ENCODE measurements at places on chromosomes 12 and 14.

DNA sequence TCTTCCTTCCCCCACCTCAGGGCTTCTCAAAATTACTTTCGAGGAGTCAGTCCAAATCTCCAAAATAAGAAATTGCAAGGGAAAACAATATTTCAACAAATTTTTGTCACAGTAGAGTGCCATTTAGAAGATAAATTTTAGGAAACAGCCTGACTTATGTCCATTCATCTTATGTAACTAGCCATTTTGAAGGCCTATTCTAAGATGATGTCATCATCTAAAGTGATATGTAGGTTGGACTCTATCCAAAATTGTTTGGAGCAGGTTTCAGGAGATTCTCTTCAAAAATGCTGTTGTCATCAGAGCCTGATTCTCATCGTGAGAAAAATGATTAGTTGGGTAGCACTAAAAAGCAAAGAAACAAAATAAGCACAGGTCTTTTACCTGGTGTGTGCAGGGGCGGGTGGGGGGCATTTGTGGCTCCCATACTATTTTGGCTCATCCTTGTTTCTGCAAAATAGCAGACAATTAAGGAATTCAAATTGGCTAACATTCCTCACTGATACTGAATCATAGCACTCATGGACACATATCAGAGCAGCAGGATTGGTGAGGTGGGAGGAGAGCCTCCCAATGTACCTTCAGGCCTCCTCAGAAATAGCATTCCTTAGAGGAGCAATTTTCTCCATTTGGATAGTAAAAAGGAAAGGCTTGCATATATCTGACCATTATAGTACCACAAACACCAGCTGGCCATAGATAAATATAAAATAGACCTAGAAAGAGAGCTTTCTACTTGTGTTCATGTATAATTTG lies 360.9 kb upstream of the NAV3 start:
- DNase-seq, result no peak

GRCh38 chr14:89810101-89810500 lies 144.4 kb downstream of the EFCAB11 start:
- no peak for DNase-seq

DNA sequence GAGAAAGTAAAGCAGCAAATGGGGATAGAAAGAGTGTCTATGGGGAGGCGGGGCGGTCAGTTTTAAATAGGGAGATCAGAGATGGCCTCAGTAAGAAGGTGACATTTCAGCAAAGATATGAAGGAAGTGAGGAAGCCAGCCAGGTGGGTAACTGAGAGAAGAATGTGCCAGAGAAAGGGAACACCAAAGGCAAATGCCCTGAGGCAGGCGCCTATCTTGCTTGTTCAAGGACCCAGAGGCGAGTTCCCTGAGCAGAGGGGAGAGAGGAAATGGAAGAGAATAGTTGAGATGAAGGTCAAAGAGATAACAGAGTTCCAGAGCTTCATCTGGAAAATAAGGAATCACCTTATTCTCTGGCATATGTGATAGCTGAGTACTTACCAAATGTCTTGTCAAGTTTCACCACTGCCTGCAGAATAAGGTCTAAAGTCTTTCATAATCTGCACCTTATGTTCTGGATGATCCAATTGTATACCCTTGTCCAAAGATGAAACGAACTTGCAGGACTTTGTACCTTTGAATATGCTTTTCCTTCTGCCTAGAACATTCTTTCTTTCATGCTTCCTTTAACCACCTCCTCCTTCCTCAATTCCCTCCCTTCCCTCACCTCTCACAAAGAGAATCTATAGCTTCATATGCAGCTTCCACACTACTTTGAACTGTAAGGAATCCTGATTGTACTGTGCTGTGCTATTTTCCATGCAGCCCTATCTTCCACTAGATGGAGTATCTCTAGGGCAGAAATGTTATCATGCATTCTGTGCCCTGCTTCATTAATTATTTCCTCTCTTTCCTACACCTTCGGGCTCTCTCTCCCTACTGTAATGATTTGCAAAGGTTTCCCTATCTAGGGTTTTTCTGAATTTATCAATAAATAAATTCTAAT lies 38.5 kb downstream of the GNPTAB start:
- DNase-seq, result no peak

GRCh38 chr12:70049596-70050360 lies 193.5 kb upstream of the CNOT2 start:
- DNase-seq, result no peak

GRCh38 chr14:58288106-58288792 lies 10.1 kb upstream of the ARID4A start:
- DNase-seq, result no peak

- DNase-seq, result no peak
Measured at GRCh38 chr12:110533607-110534006, 31.5 kb downstream of the RAD9B start.

- DNase-seq, result peak; percentile 64
Measured at GRCh38 chr12:71057330-71057729, 100.5 kb downstream of the TSPAN8 start.

DNA sequence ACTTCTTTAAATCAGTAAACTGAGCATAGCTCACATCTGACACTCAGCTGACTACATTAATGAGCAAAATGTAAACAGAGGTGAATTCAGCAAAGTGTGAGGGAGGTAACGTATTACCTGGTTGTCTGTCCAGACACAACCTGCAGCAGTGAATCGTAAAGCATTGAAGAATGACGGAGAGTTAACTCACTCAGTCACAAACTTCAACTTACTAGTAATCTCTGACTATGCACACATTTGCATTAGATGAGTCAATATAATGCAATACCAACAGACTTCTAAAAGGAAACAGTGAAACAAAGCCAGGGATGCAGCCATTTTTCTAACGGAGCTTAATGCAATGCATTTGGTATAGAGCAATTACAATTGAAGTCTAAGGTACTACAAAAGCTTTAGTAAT lies 40.0 kb downstream of the STX2 start:
- DNase-seq, result no peak

DNA sequence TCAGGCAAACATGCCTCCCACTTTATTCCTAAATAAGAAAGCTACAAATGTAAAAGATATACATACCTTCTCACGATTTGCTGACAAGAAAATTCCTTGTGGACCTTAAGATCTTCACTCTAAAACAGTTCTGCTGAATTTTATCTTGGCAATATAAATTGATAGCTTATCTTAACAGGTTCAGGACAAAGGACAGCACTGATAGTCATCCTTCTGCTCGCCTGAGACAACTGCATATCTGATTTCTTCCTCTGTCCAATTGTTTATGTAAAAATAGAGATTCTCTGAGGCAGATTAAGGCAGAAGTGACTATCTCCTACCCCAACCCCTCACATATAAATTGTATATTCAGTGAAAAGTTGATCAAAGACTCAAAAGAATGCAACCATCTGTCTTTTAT lies 44.9 kb downstream of the CAPZA3 start:
- no peak for DNase-seq

GRCh38 chr12:43882578-43883178 lies 46.8 kb downstream of the TMEM117 start:
- DNase-seq, result peak; percentile 3

GRCh38 chr12:52965337-52965731 lies 16.4 kb downstream of the KRT18 start:
- DNase-seq, result no peak

- no peak for DNase-seq
Measured at GRCh38 chr14:52286661-52287649, 19.5 kb downstream of the PTGDR start.

DNA sequence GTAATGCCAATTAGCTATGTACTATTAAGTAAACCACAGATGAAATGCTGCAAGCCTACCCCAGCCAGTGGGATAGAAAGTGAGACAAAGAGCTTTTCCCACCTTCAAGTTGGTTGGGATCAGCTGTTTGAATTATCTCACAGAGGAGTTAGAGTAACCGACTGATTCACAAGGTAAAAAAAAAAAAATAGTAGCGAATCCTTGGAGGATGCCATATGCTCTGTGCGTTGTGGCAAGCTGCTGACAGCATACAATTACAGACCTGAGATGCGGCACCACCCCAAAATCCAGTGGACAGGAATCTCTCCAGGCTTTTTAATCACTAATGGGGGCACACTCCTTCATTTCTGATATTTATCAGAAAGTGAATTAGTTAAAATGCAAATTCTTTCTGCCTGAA lies 157.0 kb upstream of the RMST start:
- no peak for DNase-seq

DNA sequence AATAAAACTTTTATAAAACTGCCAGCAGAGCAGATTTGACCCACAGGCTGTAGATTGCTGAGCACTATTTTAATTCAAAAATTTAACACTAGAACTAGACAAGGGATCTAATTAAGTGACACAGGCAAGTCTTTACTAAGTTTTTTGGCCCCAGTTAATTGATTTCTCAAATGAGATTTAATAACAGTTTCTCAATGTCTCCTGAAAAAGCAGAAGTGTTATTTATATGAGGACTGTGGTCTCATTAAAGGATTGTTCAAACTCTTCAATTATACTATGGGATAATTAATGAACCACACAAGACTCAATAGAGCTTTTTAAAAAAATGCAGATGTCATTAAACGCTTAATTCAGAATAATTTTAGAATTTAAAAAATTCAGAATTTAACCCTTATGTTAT lies 1.9 kb downstream of the HEATR5A start:
- no peak for DNase-seq

- no peak for DNase-seq
Measured at GRCh38 chr12:6430124-6430989, 14.4 kb upstream of the CD27 start.

- no peak for DNase-seq
Measured at GRCh38 chr12:106417926-106418910, 60.7 kb downstream of the POLR3B start.

DNA sequence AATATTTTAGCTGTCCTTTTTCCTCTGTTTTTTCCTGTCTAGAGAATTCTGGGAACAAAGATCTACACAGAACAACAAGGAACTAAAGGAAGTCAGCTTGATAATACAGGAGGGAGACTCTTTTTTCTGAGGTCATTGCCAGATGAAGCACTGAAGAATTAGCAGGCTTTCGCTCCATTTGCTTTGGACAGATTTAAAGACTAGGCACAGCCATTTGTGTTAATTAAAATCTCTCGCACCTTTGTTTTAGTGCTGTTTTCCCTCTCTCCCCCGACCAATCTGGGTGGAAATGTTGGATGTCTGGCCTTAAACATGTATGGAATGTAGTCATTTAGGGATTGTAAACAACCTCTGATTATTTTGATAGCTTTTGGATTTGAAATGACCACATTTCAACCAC lies 9.6 kb upstream of the GPHN start:
- DNase-seq, result no peak

DNA sequence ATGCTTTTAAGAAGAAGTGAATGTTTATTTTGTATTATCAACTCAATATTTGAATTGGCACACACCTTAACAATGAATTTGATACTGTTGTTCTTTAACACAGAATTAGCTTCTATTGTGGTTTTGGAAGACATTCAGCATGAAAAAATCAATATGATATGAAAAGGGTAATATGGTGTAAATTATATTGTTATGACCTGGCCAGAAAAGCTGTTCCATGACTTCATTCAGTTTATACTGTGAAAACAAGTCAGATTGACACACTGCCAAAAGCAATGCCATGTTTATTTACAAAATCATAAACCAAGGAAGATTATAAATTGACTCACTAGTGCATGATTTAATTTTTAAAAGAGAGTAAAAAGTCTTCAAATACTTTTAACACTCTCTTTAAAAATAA lies 851.4 kb upstream of the SEL1L start:
- peak; percentile 30 for DNase-seq

- no peak for DNase-seq
Measured at GRCh38 chr12:90327793-90328743, 619.4 kb upstream of the ATP2B1 start.

DNA sequence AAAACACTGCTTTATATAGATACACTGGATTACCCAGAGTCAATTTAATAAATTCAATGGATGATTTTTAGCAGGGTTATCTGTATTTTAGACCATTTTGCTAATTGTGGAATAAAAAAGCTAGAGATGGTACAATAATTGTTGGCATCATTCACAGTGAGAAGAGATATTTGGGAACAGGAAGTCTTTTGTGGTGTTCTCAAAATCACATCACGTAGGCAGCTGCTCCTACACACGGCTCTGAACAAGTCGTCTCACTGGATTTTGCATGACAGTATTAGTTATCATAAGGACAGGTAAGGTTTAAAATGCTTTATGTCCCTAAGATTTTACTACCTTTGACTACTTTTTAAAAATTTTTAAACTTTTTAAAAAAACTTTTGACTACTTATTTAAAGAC lies 52.0 kb downstream of the PAPLN start:
- DNase-seq, result no peak

- no peak for DNase-seq
Measured at GRCh38 chr14:102454711-102455110, 54.9 kb downstream of the ANKRD9 start.

DNA sequence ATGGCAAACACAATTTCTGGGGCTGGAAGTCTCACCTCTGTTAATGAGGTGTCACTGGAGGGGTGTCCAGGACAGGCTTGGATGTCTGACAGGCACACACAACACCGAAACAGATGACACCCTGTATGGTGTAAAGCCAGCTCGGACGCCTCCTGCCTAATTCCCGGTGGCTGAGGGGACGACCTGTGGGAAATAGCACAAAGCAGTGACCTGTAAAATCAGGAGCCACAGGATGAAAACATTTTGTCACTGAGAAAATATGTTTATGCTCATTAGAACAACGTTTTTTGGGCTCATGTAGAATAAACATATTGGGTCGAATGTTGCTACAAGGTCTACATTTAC lies 285.0 kb upstream of the RTL1 start:
- no peak for DNase-seq

- no peak for DNase-seq
Measured at GRCh38 chr12:69649529-69649928, 38.8 kb upstream of the LRRC10 start.

- no peak for DNase-seq
Measured at GRCh38 chr12:11879306-11879705, 191.4 kb upstream of the BCL2L14 start.

Measured in NCI-H345 (cell line).